ENCODE measurements at places on chromosomes 2 and 18. TPM values are rescaled to one million over a fixed set of nuclear protein-coding genes. Genes with fewer than 3 reads are reported as not detected.
A peak's percentile ranks its signal among the peaks of the same experiment; 100 is the strongest.

DNA sequence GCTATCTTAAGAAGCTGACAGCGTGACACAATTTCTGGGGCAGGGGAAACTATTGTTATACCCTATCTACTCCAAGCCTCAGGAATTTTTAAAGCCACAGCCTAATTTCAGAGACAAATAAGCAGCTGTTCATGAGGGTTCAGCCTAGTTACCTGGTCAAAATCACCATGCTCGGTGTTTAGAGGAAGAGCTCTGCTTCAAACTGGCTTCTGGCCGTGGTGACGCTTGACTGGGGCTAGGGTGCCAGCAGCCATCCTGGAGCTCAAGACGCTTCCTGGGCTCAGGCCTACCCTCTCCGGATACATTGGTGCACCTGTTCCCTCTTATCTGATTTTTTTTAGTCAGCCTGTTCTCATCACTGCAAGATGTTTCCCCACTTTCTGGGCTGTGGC, 41.7 kb downstream of the FRZB start:
- no peaks in the 10 kb centered on the region for H3K36me3 ChIP-seq
- H3K4me1 ChIP-seq, result peaks cover 67% of the 10 kb centered on the region
- peak overlapping the region; percentile 94 for H3K27ac ChIP-seq
- no peaks in the 10 kb centered on the region for H3K27me3 ChIP-seq
- no peak for DNase-seq

- no peak overlapping the region for H3K4me3 ChIP-seq
- peaks cover 3% of the 10 kb centered on the region for H3K4me1 ChIP-seq
- no peak for DNase-seq
- peaks cover 3% of the 10 kb centered on the region for H3K36me3 ChIP-seq
- H3K27me3 ChIP-seq, result peaks cover 3% of the 10 kb centered on the region
Observed at GRCh38 chr2:235845245-235845644, 322.9 kb downstream of the GBX2 start.

DNA sequence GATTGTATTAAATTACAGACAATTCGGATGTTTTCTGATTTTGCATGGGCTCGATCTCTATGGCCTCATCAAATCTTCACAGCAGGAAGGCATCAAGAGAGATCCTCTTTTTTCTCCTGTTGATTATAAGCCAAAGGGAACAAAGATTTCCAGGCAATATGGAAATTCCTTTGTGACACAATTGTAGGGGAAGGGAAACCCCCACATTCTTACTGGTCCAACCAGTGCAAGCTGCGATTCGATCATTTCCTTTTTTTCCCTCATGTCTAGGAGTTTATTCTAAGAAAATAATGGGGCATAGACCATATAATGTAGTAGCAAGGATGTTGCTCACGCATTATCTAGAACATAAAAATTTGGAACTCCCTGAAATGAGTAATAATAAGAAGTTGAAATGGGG, 87.7 kb downstream of the LYPD6 start:
- H3K4me3 ChIP-seq, result no peak overlapping the region
- H3K4me1 ChIP-seq, result peaks cover 36% of the 10 kb centered on the region
- H3K27ac ChIP-seq, result no peak overlapping the region
- no peaks in the 10 kb centered on the region for H3K36me3 ChIP-seq
- DNase-seq, result no peak
- H3K27me3 ChIP-seq, result no peaks in the 10 kb centered on the region

GRCh38 chr2:239305771-239306170, 95.0 kb downstream of the HDAC4 start:
- H3K36me3 ChIP-seq, result no peaks in the 10 kb centered on the region
- peaks cover 21% of the 10 kb centered on the region for H3K4me1 ChIP-seq
- H3K4me3 ChIP-seq, result no peak overlapping the region
- no peaks in the 10 kb centered on the region for H3K27me3 ChIP-seq
- no peak for DNase-seq
- no peak overlapping the region for H3K27ac ChIP-seq

DNA sequence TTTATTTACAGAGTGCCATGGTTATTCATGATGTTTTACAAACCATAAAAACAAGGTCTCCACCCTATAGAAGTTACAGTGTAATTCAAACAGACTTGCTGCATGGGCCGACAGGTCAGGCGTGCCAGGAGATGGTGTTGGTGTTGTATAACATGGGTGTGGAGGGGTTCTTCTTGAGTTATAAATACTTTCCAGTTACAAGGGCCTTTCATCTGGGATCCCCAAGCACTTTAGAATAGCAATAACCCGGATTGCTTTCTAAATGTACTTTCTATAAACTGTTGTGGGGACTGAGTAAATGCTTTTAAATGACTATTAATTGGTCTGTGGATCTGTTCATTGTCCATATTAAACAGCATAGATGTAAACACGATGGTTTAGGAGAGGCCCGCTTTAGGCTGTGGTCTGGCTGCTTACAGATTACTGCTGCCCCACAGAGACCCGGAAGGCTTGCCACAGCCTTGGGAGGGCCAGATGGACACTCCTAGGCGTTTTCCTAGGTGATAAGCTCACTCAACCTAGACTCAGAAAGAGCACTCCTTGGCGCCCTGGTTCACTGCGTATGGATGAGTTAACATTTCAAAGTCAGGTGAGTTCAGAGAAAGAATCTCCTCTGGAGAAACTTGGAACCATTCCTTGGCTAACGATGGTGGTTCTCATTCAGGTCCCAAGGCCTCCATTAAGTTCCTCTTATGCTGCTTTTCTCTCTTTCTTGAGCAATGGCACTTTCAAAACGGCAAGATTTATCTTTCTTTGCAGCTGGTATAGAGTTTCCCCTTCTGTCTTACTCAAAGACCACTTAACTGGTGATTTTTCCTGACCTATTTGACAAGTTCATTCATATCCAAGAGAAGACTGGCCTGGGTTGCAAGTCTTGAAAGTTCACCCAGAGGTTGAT, 3.6 kb upstream of the KIAA2012 start:
- peaks cover 3% of the 10 kb centered on the region for H3K27me3 ChIP-seq
- H3K4me1 ChIP-seq, result peaks cover 11% of the 10 kb centered on the region
- H3K36me3 ChIP-seq, result no peaks in the 10 kb centered on the region
- H3K27ac ChIP-seq, result no peak overlapping the region
- H3K4me3 ChIP-seq, result no peak overlapping the region

GRCh38 chr2:143083636-143084035, 45.6 kb upstream of the ARHGAP15 start:
- H3K4me1 ChIP-seq, result no peaks in the 10 kb centered on the region
- no peaks in the 10 kb centered on the region for H3K27me3 ChIP-seq
- no peak for DNase-seq
- H3K36me3 ChIP-seq, result no peaks in the 10 kb centered on the region
- H3K4me3 ChIP-seq, result no peak overlapping the region

Gene TNFRSF11A
- total RNA-seq, result 0.64 TPM

Gene ID2
- total RNA-seq, result 292 TPM

Gene SRD5A2
- not detected for total RNA-seq

Gene MPP4
- not detected for total RNA-seq
